ENCODE measurements at places on chromosomes 6 and 20.
A peak's percentile ranks its signal among the peaks of the same experiment; 100 is the strongest.

GRCh38 chr6:85620308-85620707 lies 22.4 kb downstream of the SYNCRIP start:
- DNase-seq, result no peak

- DNase-seq, result no peak
These were observed 120.2 kb upstream of the CLDN20 start for GRCh38 chr6:155143578-155144106.

DNA sequence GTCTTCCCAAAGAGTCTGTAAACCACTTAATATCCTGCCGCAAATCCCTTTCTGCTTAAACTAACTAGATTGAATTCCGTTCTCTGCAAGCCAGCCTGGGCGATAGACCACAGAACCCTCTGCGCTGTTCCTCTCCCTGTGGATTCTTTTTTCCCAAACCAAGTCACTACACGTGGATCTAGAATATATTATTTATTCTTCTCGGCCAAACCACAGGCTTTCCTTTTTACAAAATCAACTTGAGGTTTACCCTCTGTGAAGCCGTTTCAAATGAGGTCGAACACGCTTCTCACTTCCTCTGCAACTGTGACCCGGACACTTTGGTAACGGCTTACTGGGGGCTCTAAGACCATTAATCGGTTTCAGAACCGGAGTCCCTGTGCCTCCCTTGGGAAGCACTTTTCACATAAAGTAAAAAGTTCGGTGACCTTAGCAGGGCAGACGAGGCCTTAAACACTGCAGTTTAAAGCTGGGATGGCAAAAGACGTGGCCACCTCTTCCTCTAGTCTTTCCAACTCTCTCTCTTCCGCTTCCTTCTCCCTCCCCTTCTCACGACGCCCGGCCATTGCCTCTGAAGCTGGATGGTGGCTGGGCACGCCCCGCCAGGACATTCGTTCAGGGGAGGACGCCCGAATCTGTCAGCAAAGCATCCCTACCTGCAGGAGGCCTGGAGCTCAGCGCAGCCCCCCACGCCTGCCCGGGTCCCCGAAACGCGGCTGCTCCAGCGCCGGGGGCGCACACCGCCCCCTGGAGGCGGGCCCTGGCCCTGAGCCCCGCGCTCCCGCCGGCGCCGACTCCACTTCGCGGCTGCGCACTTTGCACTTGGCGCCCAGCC lies 55.0 kb upstream of the FOXC1 start:
- DNase-seq, result peak; percentile 89

DNA sequence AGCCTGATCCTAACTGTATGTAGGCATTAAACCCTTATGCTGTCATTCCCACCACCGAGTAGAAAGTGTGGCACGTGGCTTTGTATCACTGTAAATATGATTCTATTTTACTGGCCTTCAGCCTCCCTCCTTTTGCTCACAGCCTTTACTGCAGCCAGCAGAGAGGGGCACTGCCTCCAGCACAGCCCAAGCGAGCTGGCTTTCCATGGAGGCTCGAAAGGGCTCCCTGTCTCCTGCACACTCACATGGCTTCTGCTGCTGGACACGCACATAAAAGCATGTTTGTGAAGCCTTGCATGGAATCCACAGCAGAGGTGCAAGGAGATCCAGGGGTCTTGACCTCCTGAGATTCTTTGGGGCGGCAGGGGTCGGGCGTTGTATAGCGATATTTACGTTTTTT lies 51.3 kb downstream of the RNASET2 start:
- DNase-seq, result no peak

DNA sequence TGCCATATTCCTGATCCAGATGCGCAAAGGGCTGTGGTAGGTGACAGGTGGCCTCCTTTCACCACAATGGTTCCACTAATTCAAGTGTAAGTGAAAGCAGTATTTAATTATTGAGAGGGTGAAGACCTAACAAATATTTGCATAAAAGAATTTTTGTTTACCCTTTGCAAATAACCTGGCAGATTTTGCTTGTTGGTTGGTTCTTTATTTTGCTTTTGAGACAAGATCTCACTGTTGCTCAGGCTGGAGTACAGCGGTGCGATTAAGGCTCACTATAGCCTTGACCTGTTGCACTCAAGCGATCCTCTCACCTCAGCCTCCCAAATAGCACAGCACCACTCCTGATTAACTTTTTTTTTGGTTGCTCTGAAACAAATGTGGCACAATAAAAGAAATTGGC lies 49.2 kb downstream of the PCNA start:
- no peak for DNase-seq

GRCh38 chr20:4569865-4570264 lies 151.8 kb upstream of the PRND start:
- no peak for DNase-seq

DNA sequence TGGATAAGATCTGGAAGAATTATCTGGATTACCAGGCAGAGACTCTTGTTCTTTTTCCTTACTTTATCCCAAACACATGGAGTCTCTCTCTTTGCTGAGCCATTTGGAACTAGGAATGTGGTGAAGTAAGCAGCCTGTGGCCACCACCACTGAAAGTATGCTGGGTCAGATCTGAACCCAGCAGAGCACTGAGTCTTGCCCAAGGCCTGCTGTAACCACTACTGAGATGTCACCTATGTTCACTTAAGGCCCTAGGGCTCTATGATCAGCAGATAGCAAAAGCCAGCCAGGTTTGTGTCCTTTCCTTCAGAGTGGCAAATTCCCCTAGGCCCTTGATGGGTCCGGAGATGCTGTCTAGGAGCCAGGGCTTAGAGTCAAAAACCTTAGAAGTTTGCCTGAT lies 103.3 kb upstream of the PLN start:
- DNase-seq, result no peak

GRCh38 chr6:36586606-36587005 lies 7.6 kb upstream of the SRSF3 start:
- no peak for DNase-seq

DNA sequence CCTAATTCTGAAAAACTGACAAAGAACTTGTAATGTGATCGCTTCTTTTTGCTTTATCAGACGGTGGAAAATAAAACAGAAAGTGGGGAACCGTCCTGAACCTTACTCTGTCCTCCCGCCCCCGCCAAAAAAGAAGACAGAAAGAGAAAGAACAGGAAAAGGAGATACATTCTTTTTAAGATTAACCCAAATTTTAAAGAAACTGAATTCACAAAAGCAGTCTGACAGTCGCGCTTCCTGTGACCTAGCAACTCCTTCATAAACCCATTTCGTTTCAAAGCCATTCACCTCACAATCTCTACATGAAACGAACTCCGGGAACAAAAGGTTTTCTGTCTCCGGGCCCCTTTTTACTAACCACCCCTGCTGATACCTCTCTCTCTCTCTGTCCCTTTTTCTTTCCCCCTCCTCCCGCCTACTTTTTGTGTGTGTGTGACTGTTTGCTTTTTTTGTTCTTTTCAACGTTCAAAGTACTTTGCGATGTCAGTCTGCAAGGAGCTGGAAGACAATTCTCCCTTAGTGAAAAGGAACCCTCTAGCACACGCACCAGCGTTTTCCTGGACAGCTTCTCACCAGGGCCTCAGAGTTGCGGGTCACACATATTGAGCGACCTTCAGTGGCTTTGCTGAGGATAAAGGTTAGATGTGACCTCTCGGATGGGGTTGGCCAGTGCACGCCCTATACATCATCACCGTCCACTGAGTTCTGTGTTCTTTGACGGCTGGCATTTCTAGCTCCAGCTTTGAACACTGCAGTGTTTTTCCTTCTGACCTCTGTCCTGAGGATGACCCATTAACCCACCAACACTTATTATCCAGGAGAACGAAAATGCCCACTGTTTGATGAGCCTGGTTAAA lies 530 bp upstream of the NEDD9 start:
- no peak for DNase-seq

DNA sequence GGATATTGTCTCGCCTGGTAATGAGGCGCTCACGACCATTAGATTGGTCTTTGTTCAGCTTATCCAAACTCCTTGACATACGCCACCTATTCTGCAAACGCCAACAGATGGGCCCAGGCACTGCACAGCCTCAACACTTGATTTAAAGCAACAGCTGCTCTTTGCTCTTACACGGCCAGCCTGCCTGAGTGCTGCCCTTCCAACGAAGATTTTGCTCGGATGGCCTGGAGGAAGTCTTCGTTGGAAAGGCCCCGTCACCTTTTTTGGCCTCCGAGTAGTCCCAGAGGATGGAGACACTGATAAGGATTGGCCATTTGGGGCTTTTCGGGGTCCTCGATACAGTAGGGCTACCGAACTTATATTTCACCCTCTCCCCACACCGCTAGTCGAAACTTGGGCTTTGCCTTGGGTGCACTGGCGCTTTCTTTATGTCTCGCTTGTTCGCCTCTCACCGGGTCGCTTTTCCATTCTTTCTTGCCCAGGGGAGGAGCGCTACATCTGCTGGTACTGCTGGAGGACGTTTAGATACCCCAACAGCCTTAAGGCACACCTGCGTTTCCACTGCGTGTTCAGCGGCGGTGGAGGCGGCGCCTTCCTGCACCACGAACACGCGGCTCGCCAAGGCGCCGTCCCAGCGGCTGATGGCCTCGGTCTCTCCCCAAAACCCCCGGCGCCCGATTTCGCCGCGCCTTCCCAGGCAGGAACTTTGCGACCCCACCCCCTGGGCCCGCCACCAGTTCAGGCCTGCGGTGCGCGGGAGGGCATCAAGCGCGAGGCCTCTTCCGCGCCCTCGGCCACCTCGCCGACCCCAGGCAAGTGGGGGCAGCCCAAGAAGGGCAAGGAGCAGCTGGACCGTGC lies 6.1 kb downstream of the PRDM13 start:
- DNase-seq, result no peak

DNA sequence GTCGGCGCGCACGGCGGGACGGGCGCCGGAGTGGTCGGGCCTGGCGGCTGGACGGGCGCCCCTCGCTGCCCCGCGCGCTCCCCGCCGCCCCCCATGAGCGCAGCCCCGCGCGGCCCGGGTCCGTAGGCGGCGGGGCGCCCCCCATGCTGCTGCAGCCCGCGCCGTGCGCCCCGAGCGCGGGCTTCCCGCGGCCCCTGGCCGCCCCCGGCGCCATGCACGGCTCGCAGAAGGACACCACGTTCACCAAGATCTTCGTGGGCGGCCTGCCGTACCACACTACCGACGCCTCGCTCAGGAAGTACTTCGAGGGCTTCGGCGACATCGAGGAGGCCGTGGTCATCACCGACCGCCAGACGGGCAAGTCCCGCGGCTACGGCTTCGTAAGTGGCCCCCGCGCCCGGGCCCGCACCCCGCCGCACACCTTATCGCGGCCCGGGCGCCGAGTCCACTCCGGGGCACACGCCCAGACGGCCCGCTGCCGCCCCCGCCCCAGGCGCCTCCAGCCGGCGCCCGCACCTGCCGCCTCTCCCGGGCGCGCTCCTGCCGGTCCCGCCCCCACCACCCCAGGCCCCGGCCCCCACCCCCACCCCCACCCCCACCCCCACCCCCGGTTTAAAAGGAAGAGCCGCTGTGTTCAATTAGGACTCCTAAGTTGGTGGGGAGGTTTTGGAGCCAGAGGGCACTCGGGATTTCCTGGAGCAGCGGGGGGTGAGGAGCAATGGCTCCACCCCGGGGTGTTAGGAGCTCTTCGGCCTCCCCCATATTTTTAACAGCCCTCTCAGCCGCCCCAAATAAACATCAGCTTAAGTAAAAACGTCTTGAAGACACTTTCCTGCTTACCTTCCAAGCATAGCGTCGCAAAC lies 474 bp downstream of the RBM38 start:
- DNase-seq, result no peak

DNA sequence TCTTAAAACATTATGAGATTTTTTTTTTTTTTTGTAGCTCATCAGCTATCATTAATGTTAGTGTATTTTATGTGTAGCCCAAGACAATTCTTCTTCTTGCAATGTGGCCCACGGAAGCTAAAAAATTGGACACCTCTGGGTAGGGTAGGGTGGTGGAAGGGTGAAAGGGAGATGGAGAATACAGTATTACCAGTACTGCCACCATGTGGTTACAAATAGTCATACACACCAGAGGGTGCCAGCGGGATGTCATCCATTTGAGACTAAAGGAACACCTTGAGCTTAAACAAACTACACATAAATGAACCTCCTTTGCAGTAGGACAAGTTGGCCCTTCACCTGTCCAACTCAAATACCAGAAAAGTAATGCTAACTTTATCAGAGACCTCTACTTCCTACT lies 601.9 kb downstream of the HTR1B start:
- DNase-seq, result no peak

- DNase-seq, result no peak
These were observed 195.7 kb downstream of the FARS2 start for GRCh38 chr6:5457041-5457440.

- no peak for DNase-seq
These were observed 7.0 kb upstream of the RREB1 start for GRCh38 chr6:7100753-7101081.

GRCh38 chr20:25544734-25545133 lies 40.6 kb downstream of the NINL start:
- DNase-seq, result no peak

DNA sequence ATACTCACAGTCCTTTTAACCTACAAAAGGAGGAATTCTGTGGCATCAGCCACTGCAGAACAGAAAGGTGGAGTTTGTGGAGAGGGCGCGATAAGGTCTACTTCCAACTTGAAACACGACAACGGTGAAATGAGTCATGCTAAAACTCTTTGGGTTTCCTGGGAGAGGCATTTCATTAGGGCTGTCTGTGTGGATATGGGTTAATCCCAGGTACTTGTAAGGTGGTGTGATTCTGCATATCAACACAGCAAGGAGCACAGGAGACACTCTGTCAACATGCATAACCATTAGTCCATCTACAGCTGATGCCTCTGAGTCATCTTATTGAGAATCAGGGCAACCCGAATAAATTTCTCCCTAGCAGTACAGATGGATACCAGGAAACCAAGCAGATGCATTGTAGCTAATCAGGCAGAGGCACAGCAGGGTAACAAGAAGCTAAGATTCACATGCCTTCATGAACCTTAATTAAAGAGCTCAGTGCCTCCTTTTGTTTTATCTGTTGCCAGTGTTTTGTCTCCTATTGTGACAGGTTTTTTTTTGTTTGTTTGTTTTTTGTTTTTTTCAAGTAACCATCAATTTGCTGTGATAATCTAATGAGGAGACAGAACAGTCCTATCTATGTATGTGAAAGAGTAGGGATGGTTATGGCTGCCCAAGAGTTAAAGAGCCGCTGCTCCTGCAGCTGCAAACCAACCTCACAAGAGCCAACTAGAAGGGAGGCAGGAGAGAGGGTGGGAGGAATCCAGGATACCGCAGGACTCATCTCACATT lies 315.8 kb upstream of the SOX4 start:
- DNase-seq, result no peak

DNA sequence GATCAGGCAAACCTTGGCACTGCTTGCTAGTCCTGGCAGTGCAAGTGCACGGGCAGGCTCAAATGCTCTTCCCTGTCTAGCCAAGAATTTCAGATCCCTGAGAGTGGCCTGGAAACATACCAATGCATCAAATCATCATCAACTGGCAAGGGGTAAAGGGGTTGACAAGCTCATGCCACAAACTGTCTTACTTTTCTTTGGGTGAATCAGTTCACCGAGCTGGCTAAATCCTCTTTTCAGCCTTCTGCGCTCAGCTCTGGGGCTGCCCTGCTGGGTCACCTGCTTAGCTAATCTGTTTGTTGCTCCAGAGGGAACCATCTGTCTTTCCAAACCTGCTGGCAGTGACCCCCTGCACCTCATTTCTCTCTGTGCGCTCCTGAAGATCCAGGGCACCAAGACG lies 59.5 kb downstream of the LYRM4 start:
- no peak for DNase-seq

Measured in left forelimb (tissue), 1 donor.